ENCODE measurements at places on chromosomes 6 and 20. TPM values are rescaled to one million over a fixed set of nuclear protein-coding genes. Genes with fewer than 3 reads are reported as not detected.

The SUMO4 gene
- total RNA-seq: not detected

The GSS gene
- 58.9 TPM for total RNA-seq

The OR2H1 gene
- not detected for total RNA-seq

The MAP1LC3A gene
- 26.7 TPM for total RNA-seq

The TEAD3 gene
- 4.1 TPM for total RNA-seq

The TP53TG5 gene
- not detected for total RNA-seq

The ZC2HC1B gene
- not detected for total RNA-seq

The ZNF133 gene
- total RNA-seq: 9.0 TPM

The ZSCAN16 gene
- total RNA-seq: 5.1 TPM

The LY86 gene
- not detected for total RNA-seq

The NINL gene
- total RNA-seq: 14.5 TPM

The SASH1 gene
- total RNA-seq: 2.9 TPM

The PDE7B gene
- 1.4 TPM for total RNA-seq

The TMEM200A gene
- total RNA-seq: 0.03 TPM

The PTCHD4 gene
- not detected for total RNA-seq

The NXT1 gene
- total RNA-seq: 76.9 TPM

The TBXT gene
- not detected for total RNA-seq

The TTLL9 gene
- total RNA-seq: 0.06 TPM

The KIFC1 gene
- total RNA-seq: 47.9 TPM

The TRIM10 gene
- not detected for total RNA-seq

The GNAS-AS1 gene
- not detected for total RNA-seq

The CTCFL gene
- total RNA-seq: 0.06 TPM

The WFDC10B gene
- not detected for total RNA-seq

The SAMD5 gene
- total RNA-seq: 0.84 TPM

The C4B gene
- total RNA-seq: 1.7 TPM

The NKAPL gene
- total RNA-seq: not detected

The VNN1 gene
- 0.07 TPM for total RNA-seq

The ACTL10 gene
- not detected for total RNA-seq

The ERVFRD-1 gene
- not detected for total RNA-seq
